Activated T-helper 9 cell treated with anti-CD3 and anti-CD28 coated beads, Interleukin-2, amount 50 U/mL, for 16 hours (primary cell): ENCODE measurements at places on chromosomes 12 and 14.

DNA sequence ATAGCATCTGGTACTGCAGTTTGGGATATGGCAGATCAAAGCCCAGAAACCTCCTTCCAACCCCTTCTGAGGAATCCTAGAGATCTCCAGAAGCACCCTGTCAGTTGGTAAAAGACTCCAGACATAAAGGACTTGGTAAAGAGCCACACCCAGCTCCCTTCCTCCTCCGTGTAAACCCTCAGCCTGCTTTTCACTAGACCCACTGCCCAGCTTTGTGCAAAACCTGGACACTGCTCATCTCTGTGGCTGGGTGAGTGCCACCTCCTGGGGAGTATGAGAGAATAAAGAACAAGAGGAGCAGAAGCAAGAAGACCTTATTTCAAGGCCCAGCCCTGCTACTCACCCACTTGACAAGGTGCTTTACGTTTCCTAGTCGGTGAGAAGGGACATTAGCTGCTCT, 33.0 kb downstream of the ANO2 start:
- DNase-seq = no peak

DNA sequence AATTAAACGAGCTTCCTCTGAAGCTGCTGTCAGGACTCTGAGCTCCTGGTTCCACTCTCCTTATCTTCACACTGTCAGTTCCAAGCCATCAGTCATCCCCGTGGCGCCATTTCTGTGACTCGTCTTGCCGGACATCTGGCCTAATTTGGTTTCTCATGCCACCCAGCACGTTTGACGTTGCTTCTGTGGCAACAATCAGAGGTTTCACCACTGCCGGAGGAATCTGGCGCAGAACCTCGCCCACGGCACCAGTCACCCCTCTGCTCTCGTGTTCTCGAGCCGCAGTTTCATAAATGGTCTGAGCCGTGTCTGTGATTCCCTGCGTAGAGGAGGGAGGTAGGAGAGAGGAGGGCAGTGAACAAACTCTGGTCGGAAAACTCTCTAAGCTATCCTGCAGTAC, 29.7 kb downstream of the BDKRB1 start:
- no peak for DNase-seq

- no peak for DNase-seq
Measured at GRCh38 chr12:45336331-45336730, 120.4 kb downstream of the ANO6 start.

DNA sequence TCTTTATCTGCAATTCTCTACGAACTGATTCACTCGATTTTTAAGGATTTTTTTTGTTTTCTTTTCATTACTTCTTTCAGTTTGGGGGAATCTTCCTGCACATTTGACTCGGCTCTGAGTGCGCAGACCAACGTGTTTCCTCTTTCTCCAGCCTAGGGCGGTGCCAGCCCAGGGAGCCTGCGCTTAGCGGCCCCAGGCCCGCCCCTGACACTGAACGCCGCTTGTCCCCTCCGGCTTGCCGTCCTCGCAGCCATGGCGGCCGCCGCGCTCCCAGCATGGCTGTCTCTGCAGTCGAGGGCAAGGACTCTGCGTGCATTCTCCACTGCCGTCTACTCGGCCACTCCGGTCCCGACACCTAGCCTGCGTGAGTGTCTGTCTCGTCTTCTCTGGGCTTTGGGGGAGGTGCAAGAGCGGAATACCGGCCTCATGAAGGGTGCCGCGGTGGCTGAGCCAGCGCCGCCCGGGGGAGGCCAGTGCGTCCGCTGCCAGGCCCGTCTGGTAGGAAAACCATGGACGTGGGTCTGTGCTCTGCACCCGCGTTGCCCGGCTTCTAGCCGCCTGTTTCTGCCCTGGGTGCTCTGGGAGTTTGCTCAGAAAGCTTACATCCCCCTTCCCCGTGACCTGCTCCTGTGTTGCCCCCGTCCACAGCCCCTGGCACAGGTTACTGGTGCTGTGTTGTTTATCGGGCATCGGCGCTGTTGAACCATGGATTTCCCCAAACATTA, at the start of gene MRPS35:
TSS of gene MRPS35 (plus strand) at position 241 of the 725 bp plus-strand sequence. CDS start at position 253, 12 bp downstream.
- peak; percentile 84 for DNase-seq

DNA sequence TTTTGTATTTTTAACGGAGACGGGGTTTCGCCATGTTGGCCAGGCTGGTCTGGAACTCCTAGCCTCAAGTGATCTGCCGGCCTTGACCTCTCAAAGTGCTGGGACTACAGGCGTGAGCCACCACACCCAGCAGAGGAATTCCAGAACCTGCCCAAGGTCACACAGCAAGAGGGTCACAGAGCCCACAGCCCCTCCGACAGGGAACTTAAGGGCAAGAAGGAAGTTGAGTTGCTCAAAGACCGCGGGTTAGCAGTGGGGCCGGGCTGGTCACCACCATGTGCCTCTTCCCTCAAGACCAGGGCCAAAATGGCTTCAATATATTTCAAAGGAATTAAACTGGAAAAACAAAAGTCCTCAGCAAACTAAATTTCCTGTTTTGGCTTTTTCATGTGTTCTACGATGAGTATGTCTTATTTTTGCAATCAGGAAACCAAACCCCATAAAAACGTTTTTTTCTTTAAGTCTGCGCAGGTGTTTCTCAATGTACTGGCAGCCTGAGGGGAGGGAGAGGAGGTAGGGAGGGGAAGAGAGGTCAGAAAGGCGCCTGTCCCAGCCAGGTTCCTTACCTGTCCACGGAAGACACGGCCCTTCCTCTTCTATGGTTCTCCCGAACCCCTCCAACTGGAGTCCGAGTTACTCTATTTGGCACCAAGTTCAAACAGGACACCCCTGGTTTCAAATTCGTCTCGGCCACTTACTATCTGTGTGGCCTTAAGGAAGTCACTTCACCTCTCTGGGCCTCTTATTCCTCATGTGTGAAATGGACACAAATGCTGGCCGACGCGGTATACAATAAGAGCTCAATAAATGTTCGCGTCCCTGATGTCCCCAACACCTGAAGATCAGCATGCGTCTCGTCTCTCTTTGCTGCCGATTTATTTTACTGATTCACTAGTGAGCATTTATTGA, 778 bp downstream of the SLC8B1 start:
- no peak for DNase-seq
